ENCODE measurements at places on chromosomes 6 and 20.

- DNase-seq = no peak
These were observed 177.8 kb upstream of the MYLIP start for GRCh38 chr6:15950962-15951569.

GRCh38 chr6:35360349-35361138 is 18.2 kb downstream of the PPARD start:
- DNase-seq = no peak

- no peak for DNase-seq
These were observed 103.7 kb downstream of the FYN start for GRCh38 chr6:111769365-111770152.

DNA sequence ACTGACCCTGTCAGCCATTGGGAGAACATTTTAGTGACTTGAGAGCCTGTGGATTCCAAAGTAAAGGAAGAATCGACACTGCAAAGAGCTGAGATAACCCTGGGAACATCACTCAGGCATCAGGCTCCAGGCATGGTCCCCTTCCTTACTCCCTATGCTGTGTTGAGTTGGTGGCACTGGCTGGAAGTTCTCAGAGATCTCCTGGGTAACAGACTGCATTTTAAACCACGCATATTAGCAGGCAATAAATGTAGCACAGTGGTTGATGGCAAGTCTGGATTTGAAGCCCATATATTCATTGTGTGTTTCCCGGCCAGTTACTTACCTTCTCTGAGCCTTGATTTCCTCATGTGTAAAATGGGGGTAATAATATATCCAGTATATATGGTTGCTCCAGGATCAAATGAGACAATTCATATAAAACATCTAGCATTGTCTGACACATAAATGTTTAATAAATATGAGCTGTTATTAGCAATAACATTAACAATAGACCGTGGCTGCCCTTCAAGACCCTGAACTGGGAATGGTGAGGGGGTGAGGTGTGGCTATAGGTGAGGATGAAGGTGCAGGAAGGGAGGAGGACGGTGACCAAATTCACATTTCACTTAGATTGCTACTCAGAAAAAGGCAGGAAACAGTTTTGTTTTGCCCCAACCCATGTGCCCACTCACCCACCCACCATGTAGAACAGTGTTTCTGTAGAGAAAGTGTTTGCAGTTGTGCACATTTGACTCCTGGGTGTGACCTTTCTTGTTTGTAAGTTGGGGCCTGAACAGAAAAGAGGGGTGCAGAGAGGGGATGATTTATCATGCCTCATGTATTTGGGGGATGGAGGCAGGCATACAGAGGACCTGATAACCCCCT is 2.1 kb downstream of the PLCG1 start:
- no peak for DNase-seq

DNA sequence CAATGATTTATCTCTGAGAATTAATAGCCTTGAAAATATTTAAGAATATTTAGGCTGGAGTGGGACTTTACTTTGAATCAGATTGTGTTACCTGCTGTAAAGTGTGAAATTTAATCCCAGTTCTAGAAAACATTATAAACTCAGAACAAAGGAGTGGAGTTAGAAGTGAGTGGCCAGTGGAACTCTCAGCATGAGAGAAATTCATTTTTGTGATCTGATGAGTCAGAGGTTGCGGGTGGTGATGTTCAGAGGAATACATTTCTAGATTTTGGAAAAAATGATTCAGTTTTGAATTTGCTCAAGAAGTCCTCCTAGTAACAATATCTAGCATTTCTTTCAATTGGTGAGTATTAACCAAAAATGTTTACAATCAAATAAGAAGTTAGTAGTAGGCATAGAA is 167.5 kb downstream of the ZFAND3 start:
- DNase-seq = no peak
